Upper lobe of right lung (tissue), 1 donor: ENCODE measurements at places on chromosomes 1 and 21. TPM values are rescaled to one million over a fixed set of nuclear protein-coding genes. Genes with fewer than 3 reads are reported as not detected.

DNA sequence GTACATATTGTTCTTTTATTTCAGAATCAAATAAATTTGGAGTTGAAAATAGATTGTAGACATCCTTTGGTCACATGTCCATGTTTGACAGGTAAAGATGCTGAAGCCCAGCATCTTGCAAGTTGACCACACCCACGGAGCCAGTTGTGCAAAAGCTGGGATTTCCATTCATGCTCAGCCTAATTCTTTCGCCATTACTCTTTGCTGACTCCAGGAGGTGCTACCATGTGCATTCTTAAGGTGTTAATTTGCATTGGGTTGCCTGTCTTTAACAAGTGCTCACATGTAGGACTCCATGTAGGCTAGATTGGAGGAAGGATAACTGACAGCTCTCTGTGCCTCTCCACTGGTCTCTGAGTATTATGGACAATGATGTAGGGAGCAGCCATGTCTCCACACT, 660.7 kb downstream of the LMO4 start:
- no peaks in the 10 kb centered on the region for H3K27me3 ChIP-seq
- no peak overlapping the region for H3K4me3 ChIP-seq
- DNase-seq, result no peak
- H3K27ac ChIP-seq, result no peak overlapping the region
- H3K36me3 ChIP-seq, result no peaks in the 10 kb centered on the region

GRCh38 chr1:245148861-245149260, 5.9 kb upstream of the KIF26B start:
- H3K4me1 ChIP-seq, result peaks cover 6% of the 10 kb centered on the region
- no peaks in the 10 kb centered on the region for H3K36me3 ChIP-seq
- no peak for DNase-seq
- peaks cover 18% of the 10 kb centered on the region for H3K27me3 ChIP-seq
- H3K4me3 ChIP-seq, result no peak overlapping the region

DNA sequence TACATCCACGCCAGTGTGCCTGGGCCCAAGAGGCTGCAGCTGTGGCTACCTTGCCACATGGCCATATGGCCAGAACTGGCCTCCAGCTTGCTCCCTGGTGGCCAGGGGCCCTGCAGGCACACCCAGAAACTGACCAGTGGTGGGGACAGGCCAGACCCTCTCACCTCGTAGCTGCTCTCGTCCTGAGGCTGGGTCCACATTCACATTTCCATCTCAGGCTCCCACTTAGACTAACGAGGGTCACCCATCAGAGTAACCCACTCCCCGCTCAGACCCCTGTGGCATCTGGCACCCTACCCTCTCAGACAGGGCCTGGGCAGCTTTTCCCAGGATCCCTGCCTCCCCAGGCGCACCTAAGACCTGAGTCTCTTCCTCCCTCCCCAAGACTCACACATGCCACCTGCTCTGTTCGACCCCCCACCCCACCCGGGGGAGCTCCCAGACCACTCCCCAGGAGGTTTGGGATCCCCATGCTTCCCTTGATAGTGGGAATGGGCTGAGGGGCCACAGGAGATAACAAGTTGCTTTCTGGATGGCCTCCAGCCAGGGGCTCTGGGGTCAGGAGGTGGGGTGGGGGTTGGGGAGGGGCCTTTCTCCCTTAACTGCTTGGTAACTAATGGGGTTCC, 21.3 kb upstream of the RNU1-4 start:
- no peak overlapping the region for H3K4me3 ChIP-seq
- H3K4me1 ChIP-seq, result no peaks in the 10 kb centered on the region
- H3K27ac ChIP-seq, result no peak overlapping the region
- no peaks in the 10 kb centered on the region for H3K36me3 ChIP-seq
- H3K27me3 ChIP-seq, result peaks cover 38% of the 10 kb centered on the region

DNA sequence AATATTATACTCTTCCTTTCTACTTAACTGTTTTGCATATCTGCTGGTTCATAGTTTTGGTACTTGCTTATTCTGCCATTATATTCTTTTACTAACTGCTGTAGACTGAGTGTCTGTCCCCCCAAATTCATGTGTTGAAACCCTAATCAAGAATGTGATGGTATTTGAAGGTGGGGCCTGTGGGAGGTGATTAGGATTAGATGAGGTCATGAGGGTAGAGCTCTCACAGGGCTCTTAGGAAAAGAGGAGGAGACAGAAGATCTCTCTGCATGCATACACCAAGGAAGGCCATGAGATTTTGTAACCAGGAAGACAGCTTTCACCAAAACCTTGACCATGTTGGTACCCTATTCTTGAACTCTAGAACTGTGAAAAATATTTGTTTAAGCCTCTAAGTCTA, 354.1 kb upstream of the B3GALT2 start:
- H3K4me3 ChIP-seq, result no peak overlapping the region
- no peak overlapping the region for H3K27ac ChIP-seq
- no peaks in the 10 kb centered on the region for H3K27me3 ChIP-seq

The HES3 gene
- total RNA-seq, result not detected

The PRR9 gene
- not detected for total RNA-seq
